EH (cell line): ENCODE measurements at places on chromosomes 2 and 18.

- DNase-seq = peak; percentile 79
Measured at GRCh38 chr2:227623226-227623625, 5.9 kb downstream of the SCYGR4 start.

GRCh38 chr2:210480079-210480478 is 3.5 kb upstream of the LANCL1 start:
- no peak for DNase-seq

DNA sequence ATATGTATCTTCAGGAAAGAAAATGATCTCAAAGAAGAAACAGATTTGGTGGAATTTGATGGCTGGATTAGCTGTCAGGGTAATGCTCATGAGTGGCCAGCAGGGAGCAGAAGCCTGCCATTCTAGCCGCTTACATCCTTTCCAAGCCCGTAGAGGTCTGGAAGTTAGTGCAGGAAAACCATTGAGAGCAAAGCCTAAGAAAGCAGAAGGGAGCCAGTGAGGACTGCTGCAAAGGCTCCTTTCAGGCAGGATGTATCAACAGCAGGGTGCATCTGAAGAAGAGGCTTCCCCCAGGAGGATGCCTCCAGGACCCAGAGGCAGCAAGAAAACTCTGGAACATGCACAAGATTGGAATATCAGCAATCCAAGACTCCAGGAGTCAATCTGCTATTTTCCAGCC is 22.9 kb upstream of the LBH start:
- DNase-seq = peak; percentile 83

DNA sequence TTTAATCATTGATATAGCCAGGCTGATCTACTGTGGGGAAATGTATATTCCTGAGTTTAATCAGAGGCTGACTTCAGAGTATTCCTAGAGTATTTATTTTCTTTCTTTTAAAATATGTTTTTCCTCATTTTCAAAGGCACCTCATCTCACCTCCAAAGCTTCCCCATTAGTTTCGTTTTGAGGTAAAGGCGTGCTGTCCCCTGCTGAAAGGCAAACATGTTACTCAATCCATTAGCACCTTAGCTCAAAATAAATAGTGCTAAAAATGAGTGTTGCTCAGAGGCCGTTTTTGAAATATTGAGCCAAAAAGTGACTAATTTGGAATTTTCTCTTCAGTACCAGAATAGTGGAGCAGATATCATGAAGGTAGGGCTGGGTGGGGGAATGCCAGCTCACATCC is 386.2 kb downstream of the SOX11 start:
- DNase-seq = no peak

- no peak for DNase-seq
Measured at GRCh38 chr2:97798416-97798815, 85.0 kb downstream of the ZAP70 start.
